ENCODE measurements at places on chromosomes 1 and 21.

GRCh38 chr1:177859572-177859971 lies 110.3 kb downstream of the SEC16B start:
- no peak for DNase-seq

- DNase-seq = no peak
Measured at GRCh38 chr1:43327549-43328292, 9.9 kb upstream of the MPL start.

GRCh38 chr1:247336390-247336789 lies 4.7 kb upstream of the ZNF496 start:
- no peak for DNase-seq

GRCh38 chr1:111847466-111847865 lies 91.8 kb downstream of the DDX20 start:
- DNase-seq = no peak

DNA sequence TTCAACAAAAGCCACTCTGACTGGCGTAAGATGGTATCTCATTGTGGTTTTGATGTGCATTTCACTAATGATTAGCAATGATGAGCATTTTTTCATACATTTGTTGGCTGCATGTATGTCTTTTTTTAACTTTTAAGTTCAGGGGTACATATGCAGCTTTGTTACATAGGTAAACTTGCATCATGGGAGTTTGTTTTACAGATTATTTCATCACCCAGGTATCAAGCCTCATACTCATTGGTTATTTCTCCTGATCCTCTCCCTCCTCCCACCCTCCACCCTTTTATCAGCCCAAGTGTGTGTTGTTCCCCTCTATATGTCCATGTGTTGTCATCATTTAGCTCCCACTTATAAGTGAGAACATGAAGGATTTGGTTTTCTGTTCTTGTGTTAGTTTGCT lies 154.1 kb upstream of the POGK start:
- no peak for DNase-seq

DNA sequence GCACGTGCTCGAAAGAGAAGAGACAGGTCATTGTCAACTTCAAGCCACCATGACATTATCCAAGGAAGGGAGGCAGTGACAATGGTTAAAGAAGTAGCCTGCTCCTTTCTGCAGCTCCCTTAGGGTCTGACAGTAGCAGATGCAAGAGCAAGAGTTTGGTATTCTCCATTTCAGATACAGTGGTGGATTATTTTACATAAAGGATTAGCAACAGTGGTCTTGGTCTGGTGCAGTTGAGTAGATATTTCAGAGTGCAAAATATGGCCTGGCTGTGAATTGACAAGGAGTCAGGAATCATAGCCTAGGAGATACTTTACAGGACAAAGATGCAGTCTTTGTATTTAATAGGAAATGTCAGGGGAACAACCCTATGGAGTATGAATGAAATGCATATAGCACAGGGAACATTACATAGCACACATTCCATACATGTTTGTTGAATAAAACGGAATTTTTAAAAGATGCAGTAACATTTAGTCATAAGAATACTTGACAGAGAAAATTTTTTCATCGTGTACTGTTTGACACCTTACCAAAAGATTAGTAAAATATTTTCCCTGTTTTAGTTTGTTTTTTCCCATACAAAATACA lies 41.8 kb downstream of the CHRM3 start:
- no peak for DNase-seq
